ENCODE measurements at places on chromosomes 11 and 22. TPM values are rescaled to one million over a fixed set of nuclear protein-coding genes. Genes with fewer than 3 reads are reported as not detected.

DNA sequence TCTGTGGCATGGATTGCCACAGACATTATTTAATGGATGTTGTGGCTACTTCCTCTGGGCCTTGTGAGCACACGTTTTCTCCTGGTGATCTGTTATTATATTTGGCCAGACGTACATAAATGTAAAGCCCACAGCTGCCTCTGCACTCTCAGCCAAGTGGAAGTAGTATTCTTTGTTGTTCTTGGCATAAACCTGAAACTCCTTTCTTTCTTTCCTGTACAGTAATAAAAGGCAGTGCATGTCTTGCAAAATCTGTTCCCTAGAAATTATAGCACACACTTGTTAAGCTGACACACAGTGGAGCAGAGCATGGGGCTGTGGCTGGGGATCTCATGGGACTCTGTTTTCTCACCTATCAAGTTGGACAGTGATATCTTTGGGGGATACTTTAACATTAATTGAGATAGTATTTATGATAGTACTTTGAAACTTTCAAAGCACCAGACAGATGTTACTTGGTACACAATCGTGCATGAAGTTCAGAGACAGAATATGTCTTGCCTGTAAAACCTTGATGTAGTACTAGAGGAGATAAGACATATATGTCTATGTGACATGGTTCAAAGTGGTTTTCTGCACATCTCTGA lies 20.9 kb downstream of the PANX1 start:
- DNase-seq: no peak

DNA sequence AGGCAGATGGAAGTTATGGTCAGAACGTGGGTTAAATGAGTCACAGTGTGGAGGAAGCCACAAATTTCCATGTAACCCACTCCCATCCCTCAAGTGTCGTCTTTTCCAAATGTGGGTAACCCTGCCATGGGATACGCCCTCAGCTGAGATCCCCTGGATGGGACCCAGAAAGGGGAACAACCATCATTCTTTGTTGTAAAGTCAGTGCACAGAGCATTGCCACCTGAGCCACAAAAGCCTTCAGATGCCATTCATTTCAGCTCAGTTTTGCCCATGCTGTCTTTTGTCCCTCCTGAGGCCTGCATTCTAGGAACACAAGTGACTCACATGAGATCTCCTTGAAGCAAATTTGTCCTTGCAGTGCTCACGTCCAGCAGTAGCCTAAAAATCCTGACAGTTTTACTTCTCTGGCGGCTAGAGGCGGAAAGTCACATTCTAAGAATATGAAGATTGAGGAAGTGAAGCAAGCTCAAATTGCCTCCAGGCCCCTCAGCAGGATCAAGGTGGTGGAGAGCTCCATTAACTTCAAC lies 30.6 kb downstream of the MMP13 start:
- no peak for DNase-seq

DNA sequence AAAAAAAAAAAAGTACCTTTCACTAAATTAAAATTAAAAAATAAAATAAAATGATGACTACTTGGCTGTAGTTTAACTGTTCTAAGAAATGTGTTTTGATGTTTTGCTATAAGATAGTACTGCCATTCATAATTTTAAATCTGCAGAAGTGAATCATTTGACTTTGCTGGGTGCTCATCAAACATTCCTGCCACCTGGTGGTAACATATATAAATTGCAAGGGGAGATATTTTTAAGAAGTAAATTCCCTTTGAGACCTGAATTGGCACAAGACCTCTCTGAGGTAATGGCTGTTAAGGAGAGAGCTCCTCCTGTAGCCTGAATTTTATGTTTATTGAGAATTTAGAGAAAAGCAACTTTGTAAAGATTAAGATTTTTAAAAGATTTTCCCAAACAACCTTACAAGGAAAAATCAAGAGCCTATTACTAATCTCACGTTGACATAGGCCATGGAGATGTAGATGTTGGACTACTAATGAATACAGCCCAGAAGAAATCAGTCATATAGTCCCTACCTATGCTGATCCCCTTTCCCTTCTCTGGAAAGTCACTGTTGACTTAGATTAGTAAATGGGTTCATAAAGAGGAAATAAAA lies 11.9 kb upstream of the NARS2 start:
- DNase-seq: no peak

- DNase-seq: no peak
Observed at GRCh38 chr11:110079726-110080125, 13.5 kb upstream of the ZC3H12C start.

DNA sequence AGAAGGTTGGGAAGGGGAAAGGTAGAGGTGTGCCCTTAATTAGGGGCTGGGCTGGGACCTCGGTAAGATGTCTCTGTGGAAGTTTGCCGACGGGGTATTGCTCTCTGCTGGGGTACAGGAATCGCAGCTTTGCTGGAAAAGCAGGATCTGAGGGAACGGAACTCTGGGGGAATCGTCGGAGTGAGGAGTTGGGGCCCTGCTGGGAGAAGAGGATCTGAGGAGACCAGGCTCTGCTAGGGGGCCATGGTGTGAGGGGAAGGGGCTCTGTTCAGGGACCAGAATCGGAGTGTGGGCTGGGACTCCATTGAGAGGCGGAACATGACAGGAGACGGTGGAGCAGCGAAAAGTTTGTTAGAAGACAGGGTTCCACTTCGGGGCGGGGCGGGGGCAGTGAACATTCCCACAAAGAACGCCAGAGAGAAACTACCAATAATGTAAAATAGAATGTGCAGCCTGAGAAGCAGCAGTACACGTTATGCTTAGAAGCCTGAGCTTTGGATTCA lies 456 bp downstream of the AAMDC start:
- DNase-seq: no peak

The ADAMTS8 gene
- total RNA-seq: 1.0 TPM

The NCAPH2 gene
- total RNA-seq: 38.9 TPM

All from chondrocyte (in vitro differentiated cells).